Hippocampal formation (tissue), 2 donors: ENCODE measurements at places on chromosomes 16 and 17.

- no peak for DNase-seq
Measured at GRCh38 chr17:6648181-6648580, 3.2 kb downstream of the MED31 start.

- DNase-seq = no peak
Measured at GRCh38 chr17:4375039-4375748, 8.7 kb upstream of the UBE2G1 start.

- no peak for DNase-seq
Measured at GRCh38 chr17:45863857-45864654, 19.4 kb downstream of the SPPL2C start.

- no peak for DNase-seq
Measured at GRCh38 chr17:75945211-75945610, 4.4 kb upstream of the FBF1 start.

DNA sequence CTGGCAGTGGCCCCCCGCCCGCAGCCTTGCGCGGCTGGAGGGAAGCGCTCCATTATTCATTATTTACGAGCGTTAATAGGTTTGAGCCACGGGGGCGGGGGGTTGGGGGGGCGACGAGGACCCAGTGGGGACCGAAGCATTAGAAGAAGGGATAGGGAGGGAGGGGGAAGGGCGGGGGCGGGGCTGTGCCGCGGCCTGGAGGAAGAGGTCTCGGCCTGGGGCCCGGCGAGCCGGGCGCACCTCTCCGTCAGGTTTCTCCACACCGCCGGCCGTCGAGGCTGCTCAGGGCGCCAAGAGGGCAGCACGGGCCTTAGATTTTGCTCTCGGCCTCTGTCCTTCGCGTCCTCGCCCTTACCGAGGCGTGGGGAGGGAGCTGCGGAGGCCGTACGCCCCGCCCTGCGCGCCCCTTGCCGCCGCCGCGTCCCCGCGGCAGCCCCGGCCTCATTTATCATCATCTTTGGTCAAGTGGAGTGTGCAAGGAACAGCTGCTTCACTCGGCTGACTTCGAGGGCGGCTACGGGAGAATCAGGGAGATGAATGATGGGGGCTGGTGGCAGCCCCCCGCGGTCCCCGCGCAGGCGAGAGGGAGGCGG, 54.2 kb downstream of the SREBF1 start:
- DNase-seq = no peak

- DNase-seq = no peak
Measured at GRCh38 chr16:51242296-51242994, 91.4 kb upstream of the SALL1 start.

DNA sequence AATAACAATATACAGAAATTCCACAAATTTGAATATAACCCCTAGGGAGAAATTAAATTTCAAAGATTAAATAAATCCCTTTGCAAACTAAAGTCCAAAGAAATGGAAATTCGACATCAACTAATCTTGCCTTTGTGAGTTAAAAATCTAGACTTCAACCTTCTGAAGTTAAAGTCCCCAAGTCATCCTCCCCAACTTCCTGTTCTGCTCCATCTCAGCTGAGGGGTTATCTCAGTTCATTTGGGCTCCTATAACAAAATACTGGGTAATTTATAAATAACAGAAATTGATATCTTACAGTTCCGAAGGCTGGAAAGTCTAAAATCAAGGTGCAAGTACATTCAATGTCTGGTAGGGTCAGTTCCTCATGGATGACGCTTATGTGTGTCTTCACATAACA, 22.8 kb upstream of the KDM6B start:
- DNase-seq = no peak

DNA sequence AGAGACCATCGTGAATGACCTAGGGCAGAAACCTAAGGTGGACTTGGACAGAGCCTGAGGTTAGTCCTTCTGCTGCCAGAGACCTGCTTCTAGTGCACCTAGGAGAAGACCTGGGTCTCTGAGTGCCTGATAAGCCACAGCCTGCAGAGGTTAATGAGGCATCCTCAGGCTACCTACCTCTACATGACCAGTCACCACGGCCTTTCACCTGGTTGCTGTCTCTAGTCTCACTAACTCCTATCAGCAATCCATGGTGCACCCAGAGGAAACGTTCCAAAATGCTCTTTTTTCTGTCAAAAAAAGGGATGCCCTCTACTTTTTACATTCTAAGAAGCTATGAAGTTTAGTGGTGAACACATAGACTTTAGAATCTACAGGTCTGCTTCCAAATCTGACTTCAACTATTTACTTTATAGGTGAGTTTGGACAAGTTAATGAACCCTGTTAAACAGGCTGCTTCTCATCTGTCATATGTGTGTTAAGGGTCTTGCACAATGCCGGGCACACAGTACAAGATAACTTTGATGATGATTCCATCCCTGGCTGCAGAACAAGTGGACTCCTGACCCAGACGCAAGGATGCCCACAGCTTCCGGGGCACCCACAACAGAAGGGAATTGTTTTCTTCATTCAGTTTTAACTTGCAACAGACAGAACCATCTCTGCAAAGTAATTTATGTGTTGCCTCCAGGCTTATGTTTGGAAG, 469.9 kb upstream of the CDH5 start:
- no peak for DNase-seq

GRCh38 chr16:55030944-55031343, 100.3 kb downstream of the IRX5 start:
- no peak for DNase-seq

GRCh38 chr17:74271901-74272561, 2.0 kb upstream of the DNAI2 start:
- DNase-seq = peak; percentile 89

- peak; percentile 78 for DNase-seq
Measured at GRCh38 chr17:82668631-82669099, 20.4 kb upstream of the WDR45B start.

GRCh38 chr17:19867079-19867328, 732 bp downstream of the ULK2 start:
- DNase-seq = peak; percentile 64

DNA sequence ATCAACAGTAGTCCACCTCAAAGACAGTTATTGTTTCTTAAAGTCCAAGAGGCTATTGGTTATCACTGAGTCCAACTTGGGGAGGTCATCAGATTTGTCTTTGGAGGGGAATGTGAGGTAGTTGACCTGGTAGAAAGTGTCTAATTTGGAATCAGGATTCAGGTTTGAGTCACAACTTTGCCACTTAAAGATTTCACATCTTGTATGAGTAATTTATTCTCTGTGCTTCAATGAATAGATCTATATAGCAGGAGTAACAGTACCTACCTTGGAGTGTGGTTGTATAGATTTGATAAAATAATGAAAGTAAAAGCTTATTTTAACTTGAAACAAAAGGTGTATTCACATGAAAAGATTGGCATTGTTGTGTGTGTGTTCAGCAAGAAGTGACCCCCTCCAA, 119.3 kb upstream of the TBX2 start:
- no peak for DNase-seq
